ENCODE measurements at places on chromosomes 1 and 21.

- DNase-seq = no peak
Observed at GRCh38 chr1:172478485-172478884, 34.6 kb upstream of the PIGC start.

- no peak for DNase-seq
Observed at GRCh38 chr21:39263372-39263771, 50.1 kb downstream of the BRWD1 start.

GRCh38 chr1:72851597-72851996 is 569.3 kb upstream of the NEGR1 start:
- no peak for DNase-seq

DNA sequence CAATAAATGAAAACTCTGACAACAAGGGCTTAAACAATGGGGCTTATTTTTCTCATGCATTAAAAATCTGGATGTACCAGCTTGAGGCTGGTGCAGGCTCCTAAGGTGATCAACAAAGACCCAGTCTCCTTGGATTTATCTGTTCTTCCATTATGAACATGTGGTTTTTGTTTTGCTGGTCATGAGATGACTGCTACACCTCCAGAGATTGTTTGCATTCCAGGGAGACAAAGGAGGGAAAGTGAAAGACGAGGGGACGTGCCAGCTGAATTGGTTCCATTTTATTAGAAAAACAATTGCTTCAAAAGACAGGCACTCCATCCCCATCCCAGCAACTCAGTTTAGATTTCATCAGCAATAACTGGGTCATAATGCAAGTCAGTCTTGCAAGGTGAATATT is 90.9 kb upstream of the KCNK1 start:
- DNase-seq = no peak

DNA sequence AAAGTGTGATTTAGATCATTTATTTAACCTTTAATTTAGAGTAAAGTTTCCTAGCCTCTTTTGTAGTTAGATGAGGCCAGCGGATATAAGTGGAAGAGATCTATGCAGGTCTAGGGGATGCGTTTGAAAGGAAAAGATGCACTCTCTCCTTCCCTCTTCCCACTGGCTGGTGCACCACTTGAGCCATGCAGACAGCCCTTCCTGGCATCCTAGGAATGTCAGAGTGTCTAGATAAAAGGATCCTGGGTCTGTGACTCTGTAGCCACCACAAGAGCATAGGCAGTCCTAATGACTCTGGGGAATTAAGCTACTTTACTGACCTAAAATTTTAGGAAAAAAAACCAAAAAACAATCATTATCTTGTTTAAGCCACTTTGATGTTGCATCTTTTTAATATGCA is 16.0 kb upstream of the STUM start:
- DNase-seq = no peak

- DNase-seq = no peak
Observed at GRCh38 chr1:170791941-170792340, 128.0 kb downstream of the PRRX1 start.

- DNase-seq = no peak
Observed at GRCh38 chr1:118317842-118318614, 133.0 kb upstream of the SPAG17 start.

- DNase-seq = no peak
Observed at GRCh38 chr1:38677311-38677710, 182.3 kb downstream of the RRAGC start.

- DNase-seq = no peak
Observed at GRCh38 chr1:38115226-38115625, 68.6 kb upstream of the POU3F1 start.

- DNase-seq = no peak
Observed at GRCh38 chr1:228987286-228987685, 252.0 kb downstream of the RHOU start.

DNA sequence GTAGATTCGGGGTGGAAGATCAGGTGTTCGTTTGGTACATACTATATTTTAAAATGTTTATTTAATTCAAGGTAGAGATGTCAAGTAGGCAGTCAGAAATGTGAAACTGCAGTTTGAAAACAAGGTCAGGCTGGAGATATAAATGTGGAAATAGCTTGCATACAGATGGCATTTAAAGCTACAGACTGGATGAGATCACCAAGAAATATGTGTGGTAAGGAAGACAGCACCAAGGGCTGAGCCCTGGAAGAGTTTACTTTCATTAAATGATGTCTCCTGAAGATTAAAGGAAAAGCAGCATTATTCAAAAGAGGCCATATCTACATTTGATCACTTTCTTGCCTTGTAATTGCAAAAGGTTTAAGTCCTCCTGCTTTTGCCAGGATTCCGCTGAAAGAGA is 271.3 kb downstream of the PTBP2 start:
- DNase-seq = no peak

- DNase-seq = no peak
Observed at GRCh38 chr1:11053758-11054137, 6.1 kb downstream of the SRM start.

DNA sequence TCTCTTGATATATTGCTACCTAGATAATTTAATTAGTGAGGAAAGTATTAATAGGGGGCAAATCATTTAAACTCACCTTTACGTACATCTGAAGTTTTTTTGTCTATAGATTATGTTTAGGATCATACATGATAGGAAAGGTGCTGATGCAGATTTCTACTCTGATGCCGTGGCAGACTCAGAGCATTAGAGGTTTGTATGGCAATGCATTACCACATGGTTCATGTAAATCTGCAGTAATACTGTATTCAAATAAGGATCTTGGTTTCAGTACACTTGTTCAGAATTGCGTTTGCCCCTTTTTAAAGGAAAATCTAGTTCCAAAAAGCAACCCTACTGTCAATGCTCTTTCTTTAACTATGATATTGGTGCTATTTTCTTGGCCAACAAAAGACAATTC is 288.3 kb downstream of the PTPRC start:
- no peak for DNase-seq

DNA sequence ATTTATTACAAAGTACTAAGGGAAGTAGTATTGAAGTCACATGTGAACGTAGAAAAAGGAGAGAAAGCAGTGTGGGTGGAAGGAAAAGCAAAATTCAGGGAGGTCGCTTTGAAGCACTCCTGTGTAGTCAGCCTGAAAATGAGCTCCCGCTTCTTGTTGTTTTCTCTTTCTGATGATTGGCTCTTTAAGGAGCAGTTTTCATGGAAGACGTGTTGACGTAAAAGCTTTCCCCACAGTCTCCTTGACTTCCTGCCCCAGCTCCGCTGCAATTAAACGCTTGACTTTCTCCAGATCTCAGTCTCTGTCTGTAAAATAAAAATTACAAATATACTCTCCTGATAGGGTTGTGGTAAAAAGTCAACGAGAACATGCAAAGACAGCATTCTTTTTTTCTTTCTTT is 661.5 kb upstream of the ZP4 start:
- DNase-seq = no peak

DNA sequence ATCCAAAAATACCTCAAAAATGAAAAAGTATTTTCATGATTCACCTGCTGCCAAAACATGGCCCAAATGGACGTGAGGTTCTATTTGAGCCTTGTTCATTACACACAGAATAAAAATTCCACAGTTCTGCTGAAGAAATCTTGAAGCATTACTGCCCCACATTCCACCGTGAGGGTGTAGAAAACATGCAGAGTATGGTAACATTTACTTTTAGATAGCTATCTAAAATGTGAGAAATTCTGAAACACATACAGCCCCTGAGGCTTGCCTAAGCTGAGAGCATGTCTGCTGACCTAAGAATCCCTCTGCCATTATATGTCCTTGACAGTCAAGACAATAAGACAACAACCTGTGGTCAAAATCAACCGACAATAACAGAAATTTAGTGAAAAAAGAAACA is 186.5 kb downstream of the DSCAM start:
- DNase-seq = no peak

DNA sequence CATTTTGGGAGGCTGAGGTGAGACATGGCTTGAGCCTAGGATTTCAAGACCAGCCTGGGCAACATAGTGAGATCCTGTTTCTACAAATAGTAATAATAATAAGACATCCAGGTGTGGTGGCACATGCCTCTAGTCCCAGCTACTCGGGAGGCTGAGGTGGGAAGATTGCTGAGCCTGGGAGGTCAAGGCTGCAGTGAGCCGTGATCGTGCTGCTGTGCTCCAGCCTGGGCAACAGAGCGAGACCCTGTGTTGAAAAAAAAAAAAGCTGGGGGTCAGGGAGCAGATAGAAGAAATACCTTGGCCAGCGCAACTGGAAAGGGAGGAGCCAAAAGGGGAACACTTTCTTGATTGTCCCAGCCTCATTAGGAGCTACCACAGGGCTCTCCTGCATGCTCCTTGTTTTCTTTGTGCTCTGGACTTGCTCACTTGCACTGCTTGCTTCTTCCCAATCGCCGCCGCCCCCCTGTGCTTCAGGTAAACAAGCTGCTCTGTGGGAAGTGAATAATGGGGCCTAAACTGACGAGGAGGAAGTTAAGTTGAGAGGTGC is 31.1 kb downstream of the PBX1 start:
- no peak for DNase-seq

- no peak for DNase-seq
Observed at GRCh38 chr1:222223010-222223409, 324.9 kb downstream of the HHIPL2 start.

DNA sequence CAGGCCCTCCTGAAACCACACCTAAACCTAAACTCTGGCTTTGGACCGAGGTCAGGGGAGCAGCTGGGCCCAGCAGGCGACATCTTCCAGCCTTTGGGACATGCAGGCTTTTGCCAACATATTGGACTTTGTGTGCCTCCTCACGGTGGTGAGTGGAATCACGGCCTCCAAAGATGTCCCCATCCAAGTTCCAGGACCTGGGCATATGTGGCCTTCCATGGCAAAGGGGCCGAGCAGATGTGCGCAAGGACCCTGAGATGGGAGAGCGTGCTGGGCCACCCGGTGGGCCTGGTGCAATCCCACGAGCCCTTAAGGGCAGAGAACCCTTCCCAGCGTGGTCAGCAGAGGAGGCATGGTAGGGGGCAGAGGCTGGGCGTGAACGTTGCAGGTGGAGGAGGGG is 160.8 kb upstream of the C1orf174 start:
- no peak for DNase-seq

- no peak for DNase-seq
Observed at GRCh38 chr1:87706203-87706602, 377.5 kb downstream of the LMO4 start.
